ENCODE measurements at places on chromosomes 3 and 15.

- no peak for DNase-seq
Observed at GRCh38 chr3:126354776-126355175, 2.4 kb downstream of the KLF15 start.

DNA sequence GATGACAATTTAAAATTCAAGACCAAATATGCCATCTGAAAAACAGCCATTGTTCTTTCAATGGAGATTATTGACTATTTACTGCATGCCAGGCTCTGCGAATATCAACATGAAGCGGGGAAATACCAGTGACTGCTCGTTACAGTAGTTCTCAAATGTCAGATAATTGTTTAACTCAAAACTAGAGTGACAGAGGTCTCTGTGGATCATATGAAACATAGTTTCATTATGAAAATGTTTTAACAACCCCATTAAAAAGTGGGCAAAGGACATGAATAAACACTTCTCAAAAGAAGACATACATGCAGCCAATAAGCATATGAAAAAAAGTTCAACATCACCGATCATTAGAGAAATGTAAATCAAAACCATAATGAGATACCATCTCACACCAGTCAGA, 50.0 kb upstream of the GPR149 start:
- DNase-seq: no peak

DNA sequence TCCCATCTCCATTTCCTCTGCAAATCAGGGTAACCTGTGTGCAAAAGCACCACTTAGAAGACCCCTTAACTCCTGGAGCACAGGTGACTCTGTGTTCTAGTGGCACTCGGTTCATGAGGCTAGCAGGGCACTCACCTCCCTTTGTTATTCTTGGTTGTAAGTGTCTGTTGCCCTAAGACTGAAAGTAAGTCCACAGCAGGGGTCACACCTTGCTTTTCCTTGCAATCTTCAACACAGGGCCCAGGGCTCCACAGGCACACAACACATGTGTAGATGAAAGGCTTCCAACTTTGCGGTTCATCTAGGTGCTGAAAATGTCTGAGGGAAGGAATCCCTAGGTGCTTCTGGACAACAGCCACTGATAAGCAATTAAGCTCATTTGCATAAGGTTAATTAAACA, 2.9 kb downstream of the RNU6-1 start:
- no peak for DNase-seq

- DNase-seq: no peak
Observed at GRCh38 chr3:137249311-137249940, 291.6 kb downstream of the IL20RB start.

DNA sequence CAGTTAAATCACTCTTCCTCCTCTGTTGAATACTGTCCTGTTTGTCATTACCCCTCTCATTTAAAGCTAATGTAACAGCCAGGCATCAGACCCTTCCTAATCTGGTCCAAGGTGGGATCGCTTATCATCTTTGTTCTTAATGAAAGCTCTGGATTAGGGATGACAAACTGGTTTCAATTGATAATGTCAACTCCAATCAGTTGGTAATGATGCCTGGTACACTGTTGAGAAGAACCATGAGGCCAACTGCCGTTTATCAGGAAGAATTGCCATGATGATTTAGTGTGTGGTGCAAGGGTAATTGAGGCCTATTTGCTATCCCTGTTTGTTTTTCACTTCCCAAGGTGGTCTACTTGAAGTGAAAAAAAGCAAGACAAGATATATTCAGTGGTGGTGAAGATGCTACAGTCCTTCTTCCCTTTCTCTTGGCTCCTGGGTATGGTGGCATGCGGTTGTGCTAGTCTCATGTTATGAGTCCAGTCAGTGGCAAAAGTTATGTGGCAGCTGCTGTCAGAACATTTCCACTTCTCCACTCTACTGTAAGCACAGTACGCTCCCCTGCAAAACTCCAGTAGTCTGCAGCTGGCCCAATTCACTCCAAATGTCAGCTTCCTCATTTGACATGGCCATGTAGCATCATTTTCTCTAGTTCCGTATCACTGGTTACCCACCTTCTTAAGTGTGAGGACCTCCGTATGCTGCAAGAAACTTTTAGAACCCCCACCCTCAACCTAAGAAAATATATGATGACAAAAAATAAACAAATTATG, 72.5 kb downstream of the MORC1 start:
- DNase-seq: no peak

- no peak for DNase-seq
Observed at GRCh38 chr15:97200161-97200560, 760.3 kb upstream of the ARRDC4 start.

GRCh38 chr15:90271459-90272166, 6.1 kb downstream of the NGRN start:
- DNase-seq: no peak

- DNase-seq: no peak
Observed at GRCh38 chr15:99914723-99915122, 181.5 kb upstream of the LYSMD4 start.

DNA sequence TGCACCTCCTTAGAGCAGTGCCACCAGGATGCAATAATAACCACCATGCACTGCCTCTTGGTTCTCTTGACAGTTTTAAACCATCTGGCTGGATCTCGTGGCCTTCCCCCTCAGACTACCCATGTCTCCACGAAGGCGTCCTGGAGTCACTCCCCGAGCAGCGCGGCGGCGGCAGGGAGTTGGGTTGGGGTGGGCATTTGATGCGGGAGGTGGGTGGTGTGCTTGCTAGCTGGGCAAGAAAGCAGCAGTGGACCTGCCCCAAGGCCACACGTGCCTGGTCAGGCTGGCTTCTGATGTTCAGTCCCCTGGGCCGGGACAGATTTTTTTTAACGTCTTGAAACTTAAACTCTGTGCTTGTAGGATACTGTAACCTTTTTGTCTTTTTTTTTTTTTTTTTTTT, 3.9 kb upstream of the TTLL3 start:
- no peak for DNase-seq

- no peak for DNase-seq
Observed at GRCh38 chr3:713006-713621, 379.7 kb upstream of the CNTN6 start.

- no peak for DNase-seq
Observed at GRCh38 chr3:173770011-173770410, 372.5 kb downstream of the NLGN1 start.

DNA sequence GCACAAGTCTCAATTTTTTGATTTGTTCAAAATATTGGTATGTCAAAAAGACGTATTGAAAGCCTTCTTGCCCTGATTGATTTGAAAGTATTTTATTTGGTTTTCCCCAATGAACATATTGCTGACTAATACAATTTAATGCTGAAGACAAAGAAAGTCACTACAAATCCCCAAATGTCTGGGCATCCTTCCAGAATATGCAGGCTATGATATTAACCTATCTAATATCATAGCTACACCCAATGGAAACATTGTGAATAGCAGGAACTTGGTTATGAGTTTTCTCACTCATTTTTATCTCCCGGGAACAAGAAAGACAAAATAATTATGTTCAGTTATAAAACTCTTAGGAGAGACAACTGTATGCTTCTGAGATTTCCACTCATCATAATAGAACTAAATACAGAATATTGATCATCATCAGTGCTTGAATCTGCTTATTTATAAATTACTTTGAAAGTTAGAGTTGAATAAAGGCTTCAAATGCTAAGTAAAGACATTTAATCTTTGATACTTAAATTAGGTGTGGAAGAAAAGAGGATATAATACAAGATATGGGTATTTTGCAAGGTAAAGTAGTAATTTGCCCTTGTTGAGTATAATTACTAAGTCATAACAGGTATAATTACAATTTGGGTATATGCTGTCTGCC, 483.9 kb downstream of the RBMS3 start:
- peak; percentile 13 for DNase-seq
